AG04449 (cell line): ENCODE measurements at places on chromosomes 16 and 17.

DNA sequence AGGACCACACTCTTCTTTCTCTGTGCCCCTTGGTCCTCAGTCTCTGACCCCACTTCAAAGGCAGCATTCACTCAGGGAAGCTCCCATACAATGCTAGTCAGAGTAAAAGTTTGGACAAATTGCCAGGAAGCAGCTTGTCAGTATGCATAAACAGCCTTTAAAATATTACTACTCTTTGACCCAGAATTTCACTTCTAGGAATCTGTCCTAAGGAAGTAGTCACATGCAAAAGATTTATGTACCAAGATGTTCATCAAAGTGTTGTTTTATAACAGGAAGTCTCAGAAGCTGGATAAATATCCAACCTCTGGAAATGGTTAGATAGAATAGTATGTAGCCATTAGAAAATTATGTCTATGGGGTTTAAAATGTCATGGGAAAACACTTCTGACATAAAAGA is 31.0 kb downstream of the MAPT start:
- DNase-seq = no peak

- DNase-seq = no peak
Observed at GRCh38 chr16:87570938-87571867, 31.1 kb upstream of the JPH3 start.

GRCh38 chr17:76246080-76247066 is 6.1 kb upstream of the RNF157 start:
- DNase-seq = no peak

DNA sequence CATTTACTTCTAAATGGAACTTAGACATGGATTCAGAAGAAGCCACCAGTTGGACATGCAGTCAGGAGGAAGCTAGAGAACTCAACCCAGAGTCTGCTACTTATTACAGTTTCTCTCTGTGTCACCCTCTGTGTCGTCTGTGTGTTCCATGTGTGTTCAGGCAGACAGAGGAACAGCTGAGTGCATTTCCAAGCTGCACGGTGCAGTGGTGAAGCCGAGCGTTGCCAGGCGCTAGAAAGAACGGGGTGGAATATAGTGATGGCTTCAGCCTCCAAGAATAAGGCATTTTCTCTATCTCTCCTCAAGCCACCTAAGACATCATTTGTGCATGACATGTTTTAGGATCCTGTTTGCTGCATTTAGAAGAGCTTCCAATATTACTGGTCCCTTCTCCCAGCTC is 101.1 kb upstream of the CCL2 start:
- no peak for DNase-seq

DNA sequence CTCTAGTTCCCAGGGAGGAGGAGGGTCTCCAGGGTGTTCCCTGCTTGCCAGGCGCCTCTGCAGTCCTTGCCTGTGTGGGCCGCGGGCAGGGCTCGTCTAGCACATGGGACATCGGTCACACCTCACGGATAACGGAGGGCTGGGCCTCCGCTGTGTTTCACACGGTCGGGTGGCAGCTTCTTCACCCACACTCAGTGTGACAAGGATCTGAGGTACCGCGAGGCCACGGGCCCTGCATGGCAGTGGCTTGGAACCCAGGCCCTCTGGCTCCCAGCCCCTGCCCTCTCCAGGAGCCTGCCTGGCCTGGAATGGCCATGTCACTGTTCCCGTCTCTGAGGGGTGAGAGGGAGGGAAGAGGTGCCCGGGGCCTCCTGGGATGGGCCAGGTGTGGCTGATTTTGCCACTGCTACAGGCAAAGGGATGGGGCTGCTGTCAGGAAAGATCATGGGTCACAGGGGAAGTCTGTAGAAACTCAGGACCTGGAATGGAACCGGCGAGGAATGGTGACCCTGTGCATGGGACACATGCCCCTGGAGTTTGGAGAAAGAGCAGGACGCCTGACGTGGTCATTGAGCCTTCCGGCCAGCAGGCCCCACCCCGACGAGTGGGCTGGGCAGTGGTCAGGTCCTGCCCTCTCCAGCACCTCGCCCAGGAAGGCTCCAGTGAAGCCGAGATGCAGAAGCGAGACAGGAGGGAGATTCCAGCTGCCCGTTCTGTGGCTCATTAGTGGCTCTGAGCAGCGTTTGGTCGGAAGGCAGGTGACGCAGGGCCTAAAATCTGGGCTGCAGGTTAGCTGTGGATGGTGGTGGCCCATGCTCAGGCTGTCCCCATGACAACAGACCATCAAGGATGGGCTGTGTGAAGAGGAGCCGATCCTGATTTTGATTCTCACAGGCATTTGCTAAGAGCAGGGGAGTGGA is 76.5 kb upstream of the GSE1 start:
- DNase-seq = no peak
